NCI-H2107 (cell line): ENCODE measurements at places on chromosomes 7 and 10.

GRCh38 chr7:115906731-115907130, 123.8 kb downstream of the TFEC start:
- DNase-seq: no peak

DNA sequence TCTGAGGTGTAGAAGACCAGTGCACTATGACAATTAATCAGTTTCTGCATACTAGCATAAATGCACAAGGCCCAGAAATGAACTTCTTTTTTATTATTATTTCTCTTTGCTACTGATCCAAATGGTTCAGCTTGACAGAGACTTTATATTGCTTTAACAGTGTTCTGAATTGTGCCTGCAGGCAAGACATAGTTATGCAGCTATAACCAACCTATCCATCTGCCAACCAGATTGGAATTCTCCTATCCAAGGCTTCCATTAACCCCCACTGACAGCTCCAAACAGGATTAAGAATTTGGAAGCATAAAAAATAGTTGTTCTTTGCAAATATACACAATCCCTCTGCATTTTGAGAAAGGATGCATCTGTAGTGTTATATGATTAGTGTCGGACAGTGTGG, 98.2 kb downstream of the BTRC start:
- DNase-seq: no peak

GRCh38 chr10:80489371-80490112, 35.4 kb downstream of the TSPAN14 start:
- no peak for DNase-seq

DNA sequence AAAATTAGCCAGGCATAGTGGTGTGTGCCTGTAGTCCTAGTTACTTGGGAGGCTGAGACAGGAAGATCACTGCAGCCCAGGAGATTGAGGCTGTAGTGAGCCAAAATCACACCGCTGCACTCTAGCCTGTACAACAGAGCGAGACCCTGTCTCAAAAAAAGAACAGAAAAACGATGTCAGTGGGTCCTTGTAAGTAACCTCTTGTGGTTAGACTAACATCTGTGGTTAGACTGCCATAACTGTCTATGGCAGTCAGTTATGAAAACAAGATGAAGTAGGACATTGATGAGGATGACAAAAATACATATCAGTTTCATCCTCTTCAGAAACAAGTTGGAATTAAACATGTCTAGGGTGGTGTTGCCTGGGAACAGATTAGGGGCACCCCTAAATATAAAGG, 53.3 kb downstream of the AKAP9 start:
- no peak for DNase-seq

GRCh38 chr10:33917069-33917780, 582.8 kb upstream of the NRP1 start:
- DNase-seq: no peak

DNA sequence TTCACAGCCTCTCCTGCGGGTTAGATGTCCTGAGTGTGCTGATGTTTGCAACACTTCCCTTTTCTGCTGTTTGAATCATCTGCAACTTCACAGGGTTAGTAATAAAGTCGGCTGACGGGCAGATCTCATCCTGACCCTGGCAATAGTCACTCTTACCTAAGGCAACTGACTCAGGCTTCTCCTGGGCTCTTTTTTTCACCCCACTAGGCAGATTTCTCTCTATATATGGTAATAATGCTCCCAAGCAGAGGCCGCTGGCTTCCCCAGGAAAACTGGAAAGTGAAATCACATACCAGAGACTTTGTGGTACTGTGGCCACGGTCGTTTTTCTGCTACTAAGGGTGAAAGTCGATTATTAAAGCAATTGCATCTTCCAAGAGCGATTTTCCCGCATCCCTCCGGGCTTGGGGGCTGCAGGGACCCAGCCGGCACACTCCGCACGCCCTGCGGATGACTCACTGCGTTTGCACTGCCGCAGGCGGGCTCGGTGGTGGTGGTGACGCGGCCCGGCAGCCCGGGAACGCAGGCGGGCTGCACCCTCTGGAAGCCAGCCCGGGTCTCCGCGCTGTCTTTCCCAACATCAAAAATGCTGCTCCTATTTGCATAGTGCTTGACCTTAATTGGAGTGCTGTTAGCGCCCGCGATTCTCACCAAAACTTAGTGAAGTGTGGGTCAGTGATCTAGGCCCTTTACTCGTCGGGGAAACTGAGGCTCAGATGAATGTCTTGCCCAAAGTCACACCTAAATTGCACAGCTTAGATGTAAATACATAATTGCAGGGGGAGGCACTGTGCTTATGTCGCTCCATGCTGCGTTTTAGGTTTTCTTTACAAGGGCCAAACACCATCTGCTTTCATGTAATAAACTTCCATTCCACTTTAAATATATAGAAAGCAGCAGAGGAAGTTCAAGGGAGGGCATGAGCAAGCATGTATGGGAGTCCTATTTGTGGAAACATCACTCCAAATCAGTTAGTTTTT, 47.6 kb upstream of the ITGB1 start:
- no peak for DNase-seq
